MCF 10A (cell line): ENCODE measurements at places on chromosomes 3 and 15. TPM values are rescaled to one million over a fixed set of nuclear protein-coding genes. Genes with fewer than 3 reads are reported as not detected.

CLDN16 gene
- 0.23 TPM in 1 of 2 replicates, not detected in the other for total RNA-seq

IMP3 gene
- total RNA-seq = 45.8 and 58.0 TPM in 2 replicates

ZIC1 gene
- not detected in 2 replicates for total RNA-seq

DNA sequence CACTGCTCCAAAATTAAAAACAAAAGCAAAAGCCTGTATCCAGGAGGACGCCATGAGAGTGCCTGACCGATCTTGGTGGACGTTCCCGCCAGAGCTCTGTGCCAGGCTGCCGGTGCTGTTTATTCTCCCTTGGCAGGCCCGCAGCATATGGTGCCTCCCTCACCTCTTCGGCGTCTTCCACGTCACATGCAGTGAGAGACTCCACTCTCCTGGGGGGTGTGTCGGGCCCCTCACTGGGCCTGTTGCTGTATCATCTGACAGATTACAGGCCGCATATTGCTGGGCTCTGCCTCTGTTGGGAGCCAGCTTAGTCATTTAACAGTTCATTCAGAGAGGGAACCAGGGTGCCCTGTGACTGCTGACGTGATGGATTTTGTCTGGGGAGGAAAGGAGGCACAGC lies 86.4 kb upstream of the ARRDC4 start:
- H3K27ac ChIP-seq = no peak overlapping the region
- no peaks in the 10 kb centered on the region for H3K4me1 ChIP-seq
- H3K4me3 ChIP-seq = no peak overlapping the region
- no peaks in the 10 kb centered on the region for H3K36me3 ChIP-seq

ENTPD3 gene
- total RNA-seq = 0.25 and 0.28 TPM in 2 replicates

GRCh38 chr3:85560088-85560785 lies 601.4 kb downstream of the CADM2 start:
- H3K4me1 ChIP-seq = no peaks in the 10 kb centered on the region
- no peak overlapping the region for H3K4me3 ChIP-seq
- no peak overlapping the region for H3K27ac ChIP-seq
- H3K36me3 ChIP-seq = no peaks in the 10 kb centered on the region
- DNase-seq = peak; percentile 5
- peaks cover 79% of the 10 kb centered on the region for H3K27me3 ChIP-seq

GRCh38 chr3:119559441-119559963 lies at the start of gene CD80:
Gene CD80 (minus strand): TSS chr3:119559614. CDS start chr3:119557728, 1,886 bp downstream.
- no peaks in the 10 kb centered on the region for H3K4me1 ChIP-seq
- no peaks in the 10 kb centered on the region for H3K36me3 ChIP-seq
- H3K27ac ChIP-seq = no peak within 1 kb of the TSS
- no peaks in the 10 kb centered on the region for H3K27me3 ChIP-seq

ECE2 gene
- total RNA-seq = not detected in 2 replicates

DNA sequence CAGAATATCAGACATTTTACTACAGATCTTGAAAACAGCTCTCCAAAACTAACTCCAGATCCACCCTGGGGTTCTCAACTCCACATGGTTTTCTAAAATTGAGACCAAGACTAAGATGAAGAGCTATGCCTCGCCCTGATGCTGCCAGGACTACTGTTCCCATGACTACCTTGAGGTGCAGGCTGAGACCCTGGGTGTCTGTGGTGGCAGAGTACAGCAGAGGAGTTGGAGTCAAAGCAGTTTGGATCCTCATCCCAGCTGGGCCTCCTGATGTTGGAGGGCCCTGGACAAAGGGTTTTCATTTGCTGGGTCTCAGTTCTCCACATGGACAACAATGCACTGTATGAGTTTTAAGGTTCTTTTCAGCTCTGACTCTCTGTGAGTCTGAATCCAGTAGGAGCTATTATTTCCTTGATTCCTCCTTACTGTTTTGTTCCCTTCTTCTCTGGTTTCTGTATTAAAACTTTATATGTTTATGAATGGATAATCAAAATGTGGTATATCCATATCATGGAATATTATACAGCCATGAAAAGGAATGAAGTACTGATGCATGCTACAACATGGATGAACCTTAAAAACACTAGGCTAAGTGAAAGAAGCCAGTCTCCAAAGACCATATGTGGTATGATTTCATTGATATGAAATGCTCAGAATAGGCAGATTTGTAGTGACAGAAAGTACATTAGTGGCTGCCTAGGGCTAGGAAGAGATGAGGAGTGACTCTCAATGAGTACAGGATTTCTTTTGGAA lies 93.0 kb downstream of the CPN2 start:
- H3K27ac ChIP-seq = no peak overlapping the region
- no peaks in the 10 kb centered on the region for H3K4me1 ChIP-seq
- H3K36me3 ChIP-seq = no peaks in the 10 kb centered on the region
- H3K27me3 ChIP-seq = peaks cover 4% of the 10 kb centered on the region

VEPH1 gene
- total RNA-seq = 2.4 TPM in 2 replicates

GRCh38 chr15:40776537-40777141 lies 6.9 kb downstream of the C15orf62 start:
- peak overlapping the region; percentile 72 for H3K27ac ChIP-seq
- H3K4me1 ChIP-seq = peaks cover 12% of the 10 kb centered on the region
- peak overlapping the region; percentile 57 for H3K4me3 ChIP-seq
- H3K27me3 ChIP-seq = no peaks in the 10 kb centered on the region
- peak; percentile 96 for DNase-seq

- no peak for DNase-seq
- no peaks in the 10 kb centered on the region for H3K27me3 ChIP-seq
- H3K27ac ChIP-seq = no peak overlapping the region
- H3K4me1 ChIP-seq = peaks cover 12% of the 10 kb centered on the region
Observed at GRCh38 chr3:94179059-94179458, 116.2 kb downstream of the NSUN3 start.

- peaks cover 47% of the 10 kb centered on the region for H3K27me3 ChIP-seq
- no peak overlapping the region for H3K4me3 ChIP-seq
- no peaks in the 10 kb centered on the region for H3K36me3 ChIP-seq
- H3K27ac ChIP-seq = no peak overlapping the region
Observed at GRCh38 chr3:14907043-14907966, 40.1 kb upstream of the NR2C2 start.

DNA sequence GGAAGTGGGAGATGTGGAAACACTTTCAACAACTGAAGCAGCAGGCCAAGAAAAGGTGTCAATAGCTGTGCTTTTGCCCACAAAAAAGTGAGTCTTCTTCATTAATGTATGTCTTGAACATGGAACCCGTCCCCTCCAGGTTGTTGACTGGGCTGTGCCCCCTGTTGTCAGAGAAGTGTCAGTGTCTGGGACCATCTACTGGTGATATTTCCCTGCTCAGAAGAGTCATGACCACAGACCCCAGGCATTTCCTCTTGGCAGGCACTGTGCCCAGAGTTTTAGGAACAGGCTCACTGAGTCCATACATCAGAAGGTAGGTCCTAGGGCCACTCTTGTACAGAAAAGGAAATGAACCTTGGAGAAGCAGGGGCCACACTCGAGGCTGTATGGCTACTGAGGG lies 54.8 kb upstream of the LARS2 start:
- DNase-seq = peak; percentile 13
- no peaks in the 10 kb centered on the region for H3K4me1 ChIP-seq
- H3K4me3 ChIP-seq = no peak overlapping the region
- no peaks in the 10 kb centered on the region for H3K36me3 ChIP-seq
- peaks cover 69% of the 10 kb centered on the region for H3K27me3 ChIP-seq

ATP13A4 gene
- not detected in 2 replicates for total RNA-seq

GRCh38 chr15:101193806-101194545 lies 57.9 kb downstream of the CHSY1 start:
- no peaks in the 10 kb centered on the region for H3K36me3 ChIP-seq
- H3K4me3 ChIP-seq = no peak overlapping the region
- peaks cover 15% of the 10 kb centered on the region for H3K4me1 ChIP-seq
- H3K27me3 ChIP-seq = no peaks in the 10 kb centered on the region
- no peak overlapping the region for H3K27ac ChIP-seq
- no peak for DNase-seq

ZPLD1 gene
- total RNA-seq = 0.12 and 0.22 TPM in 2 replicates

DNA sequence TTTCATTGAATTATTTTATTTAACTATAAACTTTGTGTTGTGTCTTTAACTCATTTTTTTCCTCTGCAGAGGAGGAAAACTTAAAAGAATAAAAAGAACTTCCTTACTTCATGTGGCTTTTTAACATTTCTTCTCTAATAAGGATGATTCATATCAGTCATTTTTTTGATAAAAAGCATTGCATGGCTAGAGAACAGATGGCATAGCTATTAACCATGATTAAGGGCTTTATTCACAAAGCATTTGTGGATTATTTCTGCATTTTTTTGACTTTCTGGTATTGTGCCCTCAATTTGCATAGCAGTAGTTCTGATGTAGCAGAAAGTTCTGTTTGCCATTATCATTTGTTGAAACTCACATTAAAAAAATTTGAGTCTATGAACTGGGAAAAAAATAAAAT lies 540.8 kb downstream of the SI start:
- peaks cover 71% of the 10 kb centered on the region for H3K27me3 ChIP-seq
- H3K4me1 ChIP-seq = no peaks in the 10 kb centered on the region
- H3K36me3 ChIP-seq = no peaks in the 10 kb centered on the region
- no peak overlapping the region for H3K4me3 ChIP-seq
- no peak for DNase-seq

DNA sequence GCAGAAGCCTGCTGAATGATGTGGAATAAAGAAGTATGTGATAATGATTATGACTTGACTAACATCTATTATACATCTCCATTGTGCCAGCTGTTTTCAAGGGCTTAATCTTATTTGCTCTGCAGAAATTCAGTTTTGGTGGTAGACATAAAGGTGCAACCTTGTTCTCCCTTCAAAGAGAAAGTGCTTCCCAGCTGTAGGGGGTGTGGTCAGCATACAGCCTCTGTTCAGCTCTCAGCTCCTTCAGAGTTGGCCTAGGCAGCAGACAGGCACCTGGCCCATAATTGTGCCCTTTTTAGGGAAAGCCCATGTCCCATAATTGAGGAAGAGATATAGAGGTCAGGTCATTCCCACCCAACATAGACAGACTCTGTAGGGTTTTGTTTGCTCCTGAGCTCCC lies 104.3 kb upstream of the EOMES start:
- H3K36me3 ChIP-seq = no peaks in the 10 kb centered on the region
- no peak for DNase-seq
- H3K4me3 ChIP-seq = no peak overlapping the region
- H3K27me3 ChIP-seq = no peaks in the 10 kb centered on the region
- no peak overlapping the region for H3K27ac ChIP-seq

DNA sequence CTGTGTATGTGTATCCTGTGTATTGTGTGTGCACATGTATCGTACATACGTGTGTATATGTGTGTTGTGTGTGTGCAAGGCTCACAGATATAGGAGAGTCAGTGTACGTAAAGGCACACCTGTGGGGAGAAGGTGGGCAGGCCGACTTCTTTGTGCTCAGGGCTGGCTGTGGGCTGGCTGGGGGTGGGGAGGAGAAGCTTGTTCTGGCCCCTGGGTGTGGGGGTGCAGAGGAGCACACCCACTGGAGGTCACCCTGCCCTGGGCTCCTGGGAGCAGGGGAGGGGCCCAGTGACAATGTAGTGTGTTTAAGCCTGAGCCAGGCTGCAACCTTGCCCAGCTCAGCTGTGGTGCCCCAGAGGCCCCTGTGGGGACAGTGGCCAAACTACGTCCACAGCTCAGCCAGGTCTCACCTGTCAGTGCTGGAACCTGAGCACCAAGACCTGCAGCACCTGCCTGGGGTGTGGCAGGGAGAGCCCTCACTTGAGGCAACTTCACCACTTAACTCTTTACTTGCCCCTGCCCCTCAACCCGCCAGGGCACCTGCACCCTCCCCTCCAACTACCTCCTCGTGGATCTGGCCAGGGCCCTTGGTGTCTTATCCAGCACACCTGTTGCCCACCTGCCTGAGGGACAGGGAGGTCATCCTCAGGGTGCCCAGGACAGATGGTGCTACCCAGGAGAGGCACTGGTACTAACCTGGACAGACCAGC lies 2.6 kb upstream of the HHATL start:
- no peak overlapping the region for H3K4me3 ChIP-seq
- H3K4me1 ChIP-seq = peaks cover 8% of the 10 kb centered on the region

GRCh38 chr15:91338766-91339165 lies 238.7 kb downstream of the SV2B start:
- H3K27me3 ChIP-seq = peaks cover 15% of the 10 kb centered on the region
- H3K27ac ChIP-seq = no peak overlapping the region
- peaks cover 7% of the 10 kb centered on the region for H3K36me3 ChIP-seq
- no peaks in the 10 kb centered on the region for H3K4me1 ChIP-seq

MITF gene
- 7.4 and 16.1 TPM in 2 replicates for total RNA-seq

DNA sequence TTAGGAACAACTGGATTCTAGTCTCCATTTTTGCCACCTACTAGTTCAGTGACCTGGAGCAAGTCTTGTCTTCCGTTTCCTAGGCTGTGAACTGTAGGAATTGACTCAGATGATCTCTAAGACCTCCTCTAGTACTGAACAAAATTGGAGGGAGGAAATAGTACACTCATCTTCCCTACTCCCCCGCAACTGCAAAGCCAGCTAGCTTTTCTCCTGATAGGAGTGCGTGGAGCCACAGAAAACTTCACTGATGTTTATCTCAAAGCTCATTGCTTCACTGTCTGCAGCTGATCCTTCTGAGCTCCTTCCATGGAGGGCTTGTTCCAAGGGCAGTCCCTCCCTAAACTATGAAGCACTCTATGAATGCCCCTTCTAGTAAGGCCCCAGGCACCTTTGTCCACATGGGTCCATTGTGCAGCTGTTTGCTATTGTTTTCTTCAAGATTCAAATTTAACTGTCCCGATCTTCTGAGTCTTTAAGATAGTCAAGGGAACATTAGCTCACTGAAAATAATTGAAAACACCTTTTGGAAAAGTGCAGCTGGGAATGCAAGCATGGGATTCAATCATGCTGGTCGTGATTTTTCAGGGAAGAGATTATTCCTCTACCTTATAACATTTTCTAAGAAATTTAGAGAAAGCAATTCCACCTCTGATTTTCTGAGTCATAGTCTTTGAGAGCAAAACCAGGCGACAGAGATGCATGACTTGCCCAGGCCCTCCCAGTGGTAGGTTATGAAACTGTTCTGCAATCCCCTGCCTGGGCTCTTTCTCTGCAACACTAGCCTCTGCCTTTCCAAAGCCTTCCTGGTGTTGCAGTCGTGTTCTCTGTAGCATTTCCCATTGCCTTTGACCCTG lies 24.3 kb downstream of the FILIP1L start:
- no peak overlapping the region for H3K4me3 ChIP-seq
- no peaks in the 10 kb centered on the region for H3K27me3 ChIP-seq
- no peak overlapping the region for H3K27ac ChIP-seq
- peak; percentile 65 for DNase-seq
- H3K36me3 ChIP-seq = no peaks in the 10 kb centered on the region

DNA sequence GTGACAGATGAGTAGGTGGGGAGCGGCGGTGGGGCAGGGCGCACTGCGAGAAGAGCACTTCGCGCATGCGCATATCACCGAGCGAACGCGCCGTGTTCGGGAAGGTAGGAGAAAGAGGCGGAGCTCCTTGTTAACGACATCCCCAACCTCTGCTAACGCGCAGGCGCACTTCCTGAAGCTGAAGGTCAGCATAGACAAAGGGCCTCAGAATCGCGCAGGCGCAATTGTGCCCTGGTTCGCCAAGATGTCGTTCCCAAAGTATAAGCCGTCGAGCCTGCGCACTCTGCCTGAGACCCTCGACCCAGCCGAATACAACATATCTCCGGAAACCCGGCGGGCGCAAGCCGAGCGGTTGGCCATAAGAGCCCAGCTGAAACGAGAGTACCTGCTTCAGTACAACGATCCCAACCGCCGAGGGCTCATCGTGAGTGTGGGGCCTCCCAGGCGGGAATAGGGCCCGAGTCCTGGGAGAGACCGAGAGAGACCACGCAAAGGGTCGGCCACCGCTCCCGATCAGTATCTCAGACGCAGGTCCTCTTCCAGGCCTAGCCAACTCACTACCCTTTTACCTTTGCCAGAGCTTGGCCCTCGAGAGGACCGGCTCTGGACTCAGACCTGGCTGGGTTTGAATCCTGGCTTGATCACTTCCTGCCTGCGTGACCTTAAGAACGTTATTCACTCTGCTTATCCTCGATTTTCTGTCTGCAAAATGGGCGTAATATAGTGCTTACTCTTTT lies at the start of gene NDUFB4:
Gene NDUFB4 (plus strand): TSS at position 221 of the 737 bp plus-strand sequence. CDS start 24 bp downstream, at position 245.
- H3K4me3 ChIP-seq = peak within 1 kb of the TSS; percentile 92
- peak within 1 kb of the TSS; percentile 95 for H3K27ac ChIP-seq
- peaks cover 11% of the 10 kb centered on the region for H3K27me3 ChIP-seq
